ENCODE measurements at places on chromosomes 4 and X. TPM values are rescaled to one million over a fixed set of nuclear protein-coding genes. Genes with fewer than 3 reads are reported as not detected.

DNA sequence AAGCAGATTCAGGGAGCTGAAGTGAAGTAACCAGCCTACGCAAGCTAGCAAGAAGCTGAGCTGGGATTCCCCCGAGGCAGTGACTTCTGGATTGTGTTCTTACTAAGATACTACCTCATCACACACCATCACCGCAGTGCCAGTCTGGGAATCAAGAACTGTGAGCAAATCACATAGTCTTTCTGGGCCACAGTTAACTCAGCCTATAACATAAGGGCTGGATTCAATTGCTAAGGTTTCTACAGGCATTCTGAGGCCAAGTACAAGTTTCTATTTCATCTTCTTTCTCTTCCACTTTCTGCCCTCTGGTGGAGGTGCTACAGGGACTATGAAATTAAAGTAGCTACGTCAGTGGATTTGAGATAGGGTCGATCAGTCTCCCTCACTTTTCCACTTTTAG, 1.4 kb upstream of the CORIN start:
- peak; percentile 56 for DNase-seq

DNA sequence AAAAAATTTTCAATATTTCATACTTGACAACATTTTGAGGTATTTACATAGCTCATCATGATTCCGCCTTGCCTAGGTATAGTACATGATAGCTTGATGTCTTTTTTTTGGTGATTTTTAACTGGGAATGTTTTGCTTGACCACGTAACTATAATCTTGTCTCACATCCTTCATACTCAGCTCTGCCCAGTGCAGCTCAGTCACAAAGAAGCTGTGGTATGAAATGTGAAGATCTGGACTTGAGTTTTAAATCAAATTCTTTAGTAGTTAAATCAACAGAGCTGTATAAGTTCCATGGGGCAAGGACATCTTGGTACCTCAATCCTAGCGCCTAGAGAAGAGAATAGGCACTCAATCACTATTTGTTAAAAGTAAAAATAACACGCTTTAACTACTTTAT, 276.3 kb upstream of the DKK2 start:
- no peak for DNase-seq

DNA sequence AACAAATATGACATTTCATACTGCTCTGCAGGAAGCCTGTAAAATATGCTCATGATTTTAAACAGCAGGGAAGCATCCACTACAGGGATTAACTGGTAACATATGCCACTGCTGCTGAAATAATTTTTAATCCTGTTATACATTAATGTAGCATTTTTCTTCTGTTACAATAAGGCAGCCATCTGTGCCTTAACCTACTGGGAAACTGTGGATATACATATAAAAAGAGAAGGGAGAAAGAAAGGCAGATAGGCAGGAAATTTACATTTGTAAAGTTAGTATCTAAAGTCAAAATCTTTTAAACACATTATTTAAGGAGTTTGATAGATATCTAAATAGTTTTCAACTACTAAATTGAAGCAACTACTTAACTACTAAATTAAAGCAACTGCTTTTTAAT, 514.6 kb upstream of the KLHL4 start:
- no peak for DNase-seq

MAGEA2 gene
- not detected for total RNA-seq

MMRN1 gene
- total RNA-seq, result not detected

ARMCX4 gene
- 4.8 TPM for total RNA-seq

MRPL1 gene
- 55.7 TPM for total RNA-seq
